ENCODE measurements at places on chromosomes 7 and 10.

- DNase-seq, result peak; percentile 32
Observed at GRCh38 chr7:17530741-17531421, 232.4 kb downstream of the AHR start.

GRCh38 chr7:79452495-79453265 lies 787 bp downstream of the MAGI2 start:
- DNase-seq, result no peak

DNA sequence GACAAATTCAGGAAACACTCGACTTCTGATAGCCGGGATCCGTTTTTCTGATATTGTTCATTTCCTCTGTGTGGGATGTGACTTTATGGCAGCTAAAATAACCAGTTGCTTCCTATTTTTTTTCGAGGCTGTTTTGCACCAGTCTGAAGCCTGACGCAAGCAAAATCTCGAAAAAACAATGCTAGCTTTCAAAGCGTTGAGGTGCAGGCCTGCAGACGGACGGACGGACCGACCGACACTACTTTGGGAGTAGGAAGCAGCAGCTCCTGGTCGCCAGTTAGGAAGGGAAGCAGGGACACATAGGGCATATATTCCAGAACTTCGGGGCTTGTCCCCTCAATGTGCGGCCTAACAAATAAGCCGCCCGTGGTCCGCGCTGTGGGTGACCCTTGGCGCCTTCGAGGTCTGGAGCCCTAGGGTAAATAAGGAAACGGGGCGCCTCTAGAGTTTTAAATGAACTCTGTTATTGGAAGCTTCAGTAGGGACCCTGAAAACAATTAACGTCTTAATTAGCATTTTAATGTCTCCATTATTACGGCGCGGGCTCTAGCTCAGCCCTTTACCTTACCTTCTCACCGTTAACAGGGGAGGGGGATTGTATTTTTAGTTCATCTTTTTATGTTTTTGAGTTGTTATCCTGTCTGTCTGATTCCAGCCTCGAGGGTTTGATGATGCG lies 1.3 kb downstream of the HHEX start:
- DNase-seq, result no peak

- DNase-seq, result peak; percentile 6
Observed at GRCh38 chr10:113735913-113736312, 15.6 kb upstream of the PLEKHS1 start.

- no peak for DNase-seq
Observed at GRCh38 chr10:25895856-25896255, 38.2 kb upstream of the MYO3A start.

GRCh38 chr10:102358712-102359382 lies 36.7 kb upstream of the NFKB2 start:
- DNase-seq, result peak; percentile 35

- no peak for DNase-seq
Observed at GRCh38 chr7:141400356-141400755, 150.9 kb upstream of the AGK start.

DNA sequence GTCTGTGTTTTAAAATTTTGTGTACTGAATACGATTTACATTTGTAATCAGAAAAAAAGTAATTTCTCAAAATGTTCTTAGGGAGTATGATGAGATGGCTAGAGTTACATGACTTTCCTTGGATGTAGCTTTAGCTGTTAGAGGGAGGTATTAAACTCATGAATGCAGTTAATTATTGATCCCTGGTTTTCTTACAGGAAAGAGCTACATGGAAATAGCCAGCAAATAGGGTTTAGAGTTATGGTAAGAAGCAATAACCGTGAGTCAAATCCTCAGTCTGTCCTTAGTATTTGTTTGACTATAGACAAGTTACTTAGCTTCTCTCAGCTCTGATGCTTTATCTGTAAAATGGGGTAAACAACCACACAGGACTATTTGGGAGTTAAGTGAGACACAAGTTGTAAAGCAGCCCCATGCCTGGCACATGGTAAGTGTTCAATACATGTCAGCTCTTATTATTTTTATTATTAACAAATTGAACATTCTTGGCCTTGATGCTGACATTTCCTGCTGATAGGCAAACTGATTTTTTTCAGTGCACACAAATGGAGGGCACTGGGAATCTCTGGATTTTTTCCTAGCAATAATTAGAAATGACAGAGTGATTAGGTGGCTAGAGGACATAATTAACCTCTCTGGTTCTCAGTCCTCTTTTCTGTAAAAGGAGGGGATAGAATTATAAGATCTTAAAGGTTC lies 204.5 kb upstream of the PHYHIPL start:
- DNase-seq, result no peak
